Hindlimb muscle (tissue), 1 donor: ENCODE measurements at places on chromosomes 6 and 20.

DNA sequence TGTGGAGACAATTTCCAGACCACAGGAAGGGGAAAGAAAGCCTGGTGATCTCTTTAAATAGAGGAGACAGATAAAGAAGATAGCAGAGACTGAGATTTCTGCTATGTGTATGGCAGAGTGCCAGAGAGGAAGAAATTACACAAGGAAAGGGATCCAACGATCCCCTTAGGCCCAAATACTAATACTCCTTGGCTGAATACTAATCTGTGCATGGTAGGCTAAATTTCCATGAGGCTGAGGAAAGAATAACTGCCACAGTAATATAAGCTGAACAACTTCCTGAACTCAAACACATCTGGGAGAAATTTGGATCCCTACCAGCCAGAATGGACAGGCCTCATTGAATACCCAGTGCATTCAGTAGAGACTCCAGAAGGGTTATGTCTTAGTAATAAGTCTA lies 83.3 kb upstream of the TNFAIP3 start:
- DNase-seq: no peak

DNA sequence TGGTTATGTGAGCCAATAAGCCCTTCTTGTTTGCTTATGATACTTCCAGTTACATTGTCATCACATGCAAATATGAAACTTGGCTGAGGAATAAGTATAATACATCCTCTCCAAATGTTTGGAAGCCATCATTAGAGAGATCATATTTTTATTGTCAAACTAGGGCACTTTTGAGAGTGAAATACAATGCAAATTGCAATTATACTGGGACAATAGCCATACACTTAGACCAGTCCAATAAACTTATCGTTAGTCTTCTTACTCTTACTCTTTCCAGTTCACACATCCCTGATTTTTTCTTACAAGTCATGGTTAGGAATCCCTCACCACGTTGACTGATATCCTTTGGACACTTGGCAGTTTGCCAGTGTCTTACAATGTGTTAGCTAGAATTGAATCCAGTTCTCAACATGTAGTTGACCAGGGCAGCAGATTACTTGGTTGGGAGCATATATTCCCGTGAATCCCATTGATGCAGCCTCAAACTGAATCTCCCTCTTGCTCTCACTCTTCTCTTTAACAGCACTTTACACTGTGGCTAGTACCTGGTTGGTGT lies 519.7 kb upstream of the ID4 start:
- DNase-seq: no peak

- DNase-seq: no peak
Observed at GRCh38 chr6:147947521-147947920, 395.1 kb upstream of the SASH1 start.

DNA sequence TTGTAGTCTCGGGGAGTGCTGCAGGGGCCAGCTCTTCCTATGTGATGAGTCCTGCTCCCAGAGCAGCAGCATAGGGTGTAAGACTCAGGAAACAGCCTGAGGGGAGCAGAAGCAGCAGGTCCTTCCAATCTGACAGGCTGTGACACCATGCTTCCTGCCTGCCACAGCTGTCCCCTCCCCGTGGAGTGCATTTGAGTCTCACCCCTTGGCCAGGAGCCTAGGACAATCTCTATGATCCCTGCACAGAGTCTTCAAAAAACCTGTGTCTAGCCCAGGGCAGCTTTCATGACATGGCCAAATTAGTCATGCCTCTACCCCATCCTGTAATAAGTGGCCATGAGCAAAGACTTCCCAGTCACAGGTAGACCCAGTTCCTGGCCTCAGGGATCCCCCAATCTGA lies 23.1 kb upstream of the LRFN2 start:
- no peak for DNase-seq
